ENCODE measurements at places on chromosomes 4 and X.

DNA sequence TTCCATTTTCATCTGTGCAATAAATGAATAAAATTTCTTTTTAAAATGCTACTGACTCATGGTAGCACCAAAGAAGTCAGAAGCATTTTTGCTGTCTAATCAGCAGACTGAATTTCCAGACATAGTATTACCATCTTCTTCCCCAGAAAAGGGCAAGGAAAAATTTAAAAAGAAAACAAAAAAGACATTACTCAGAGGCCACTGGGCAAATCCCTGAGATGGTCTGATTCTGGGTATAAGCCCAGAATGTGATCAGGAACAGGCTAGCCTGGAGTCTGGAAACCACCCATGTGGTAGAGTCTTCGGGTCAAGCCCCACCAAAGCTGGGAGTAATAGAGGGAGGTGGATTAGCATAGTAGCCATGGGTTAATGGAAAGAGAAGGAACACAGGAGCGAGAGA, 342.8 kb downstream of the FBXW7 start:
- DNase-seq, result no peak

- no peak for DNase-seq
Measured at GRCh38 chr4:150135134-150135772, 57.0 kb downstream of the DCLK2 start.

GRCh38 chrX:27997622-27998021, 16.4 kb upstream of the DCAF8L1 start:
- DNase-seq, result no peak

DNA sequence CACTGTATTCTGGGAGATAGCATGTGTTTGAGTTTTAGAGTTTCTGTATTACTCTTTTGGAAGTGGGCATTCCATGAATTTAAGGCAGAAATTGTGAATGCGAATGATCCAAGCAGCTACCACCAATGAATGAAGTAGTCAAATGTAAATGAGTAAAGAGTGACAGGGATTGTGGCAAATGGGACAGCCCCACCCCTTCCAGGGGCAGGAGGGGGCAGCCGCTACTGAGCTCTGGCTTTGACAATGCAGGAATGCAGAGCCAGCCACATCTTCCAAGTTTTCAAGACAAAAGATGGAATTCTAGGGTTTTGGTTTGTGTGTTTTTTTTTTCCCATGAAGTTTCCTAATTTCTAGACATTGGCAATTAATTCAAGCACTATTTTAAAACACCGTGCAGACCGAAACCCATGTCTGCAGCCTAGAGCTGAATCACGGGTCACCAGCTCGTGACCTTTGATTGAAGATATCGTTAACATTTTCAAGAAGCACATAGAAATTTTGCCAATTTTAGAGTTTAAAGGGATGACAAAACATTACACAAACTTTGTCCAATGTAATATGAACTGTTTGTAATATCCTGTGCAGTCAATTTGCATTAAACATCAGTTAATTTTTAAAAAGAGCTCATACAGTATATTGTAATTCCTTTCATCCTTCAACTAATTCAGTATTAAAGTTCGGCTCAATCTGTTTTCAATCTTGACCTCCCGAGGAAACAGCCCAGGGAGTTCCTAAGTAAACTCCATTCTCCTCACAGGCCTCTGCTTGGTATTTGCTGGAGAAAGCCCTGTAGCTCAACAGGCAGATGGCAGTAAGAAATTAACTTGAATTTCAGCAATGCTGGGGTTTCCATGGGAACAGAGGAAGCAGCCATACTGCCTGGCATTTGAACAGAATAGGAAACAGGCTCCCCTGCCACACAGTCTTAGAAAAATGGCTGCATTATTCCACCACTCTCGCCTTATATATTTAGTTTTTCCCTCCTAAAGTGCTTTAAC, 83.4 kb downstream of the UCHL1 start:
- no peak for DNase-seq

DNA sequence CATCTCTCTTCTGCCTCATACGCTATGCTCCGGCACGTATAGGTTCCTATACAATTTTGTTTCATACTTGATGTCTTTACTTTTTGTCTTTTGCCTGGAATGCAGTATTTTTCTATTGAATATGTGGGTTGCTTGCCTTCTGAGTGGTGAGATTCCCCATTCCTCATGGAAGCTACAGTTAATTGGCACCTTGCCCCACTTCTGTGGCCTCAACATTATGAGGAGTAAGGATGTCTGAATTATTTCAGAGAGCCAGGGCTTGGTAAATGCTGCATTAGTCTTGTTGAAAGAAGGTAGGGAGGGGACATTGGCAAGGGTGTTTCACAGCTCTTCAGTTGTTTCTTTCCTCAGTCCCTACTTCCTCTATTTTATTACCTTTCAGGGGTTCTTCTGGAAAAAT, 23.0 kb downstream of the CDKL5 start:
- no peak for DNase-seq

Data from ascending aorta (tissue), 2 donors.